ENCODE measurements at places on chromosomes 2 and 18.

DNA sequence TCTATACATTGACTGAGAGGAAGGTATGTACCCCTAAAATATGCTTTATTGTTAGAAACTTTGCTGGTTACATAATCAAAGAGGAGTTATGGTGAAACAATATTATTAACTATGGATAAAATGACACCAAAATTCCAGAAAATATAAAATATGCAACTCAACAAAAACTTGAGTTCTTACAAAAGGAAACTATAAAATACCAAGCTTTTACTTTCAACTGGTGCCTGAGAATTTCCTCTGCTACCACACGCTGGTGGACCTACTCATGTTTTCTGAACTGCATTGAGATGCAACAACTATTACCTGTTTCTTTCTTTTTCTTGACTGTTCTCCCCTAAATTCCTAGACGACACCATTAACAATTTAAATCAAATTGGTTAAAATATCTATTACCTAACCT, 8.2 kb upstream of the NFE2L2 start:
- DNase-seq = no peak

GRCh38 chr2:240121675-240122074, 14.4 kb downstream of the COPS9 start:
- DNase-seq = no peak

GRCh38 chr2:219123356-219124135, 37.1 kb downstream of the NHEJ1 start:
- no peak for DNase-seq

DNA sequence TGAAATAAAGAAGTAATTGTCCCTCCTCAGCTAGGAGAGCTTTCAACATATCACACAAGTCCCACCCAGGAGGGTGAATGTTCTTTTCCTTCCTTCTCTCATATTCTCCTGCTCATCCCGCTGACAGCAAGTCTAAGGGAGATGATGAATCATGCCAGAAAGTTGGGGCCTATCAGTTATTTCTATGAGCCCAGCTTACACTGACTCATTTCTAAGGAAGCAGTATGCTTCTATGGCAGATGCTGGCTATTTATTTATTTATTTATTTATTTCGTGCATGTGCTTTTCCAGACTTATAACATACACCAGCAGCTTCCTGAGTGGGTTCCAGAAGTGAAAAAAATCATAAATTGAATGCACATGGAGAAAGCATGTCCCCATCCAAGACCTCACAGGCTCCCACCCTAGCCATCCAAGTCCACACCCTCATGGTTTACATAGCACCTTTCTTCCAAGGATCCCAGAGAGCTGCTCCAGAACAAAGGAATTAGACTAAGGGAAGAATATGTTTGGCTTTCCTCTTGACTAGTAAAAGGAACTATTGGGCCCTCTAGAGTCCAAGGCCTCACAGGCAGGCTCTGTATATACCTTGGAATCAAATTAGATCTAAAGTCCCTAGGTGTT, 1074.2 kb upstream of the ZEB2 start:
- DNase-seq = peak; percentile 91

DNA sequence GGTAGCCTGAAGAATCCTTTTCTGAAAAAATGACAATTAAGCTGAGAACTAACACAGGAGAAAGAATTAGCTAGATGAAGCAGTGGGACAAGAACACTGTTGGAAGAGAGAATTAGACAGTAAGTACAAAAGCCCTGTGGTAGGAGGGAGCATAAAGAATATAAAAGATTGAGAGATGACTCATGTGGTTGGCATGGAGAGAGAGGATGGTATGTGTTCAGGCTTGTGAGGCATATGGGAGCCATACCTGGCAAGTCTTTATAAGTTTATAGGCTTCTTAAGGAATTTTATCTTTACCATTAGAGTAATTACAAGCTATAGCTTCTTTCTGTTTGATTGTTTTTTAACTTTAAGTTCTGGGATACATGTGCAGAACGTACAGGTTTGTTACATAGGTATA, 325.0 kb downstream of the ARL6IP6 start:
- DNase-seq = peak; percentile 24

- DNase-seq = no peak
Observed at GRCh38 chr2:164568317-164568716, 53.0 kb downstream of the GRB14 start.

DNA sequence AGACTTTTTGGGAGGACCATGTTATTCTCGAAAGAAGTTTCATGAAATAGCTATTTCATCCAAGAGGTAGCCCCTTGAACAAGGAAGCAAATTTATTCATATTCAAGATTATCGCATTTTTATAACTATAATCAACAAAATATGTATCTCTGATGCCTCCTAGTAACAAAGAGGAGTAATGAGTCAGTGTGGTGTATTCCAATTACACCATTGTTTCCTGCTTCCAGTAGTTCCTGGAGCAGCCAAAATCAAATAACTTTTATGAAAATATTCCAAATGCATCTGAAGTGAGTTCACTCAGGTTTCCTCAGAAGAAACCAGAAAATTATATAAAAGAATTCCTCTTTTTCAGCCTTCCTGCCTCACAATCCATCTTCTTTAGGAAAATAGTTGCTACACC, 43.0 kb downstream of the ANKRD36B start:
- DNase-seq = no peak

- no peak for DNase-seq
Observed at GRCh38 chr2:131724019-131724418, 196.3 kb downstream of the CCDC74A start.

GRCh38 chr2:28055325-28055970, 164.9 kb downstream of the BABAM2 start:
- DNase-seq = peak; percentile 37

- peak; percentile 99 for DNase-seq
Observed at GRCh38 chr2:42835577-42836371, 43.4 kb upstream of the HAAO start.

- DNase-seq = no peak
Observed at GRCh38 chr2:23036629-23037028, 348.4 kb upstream of the KLHL29 start.

DNA sequence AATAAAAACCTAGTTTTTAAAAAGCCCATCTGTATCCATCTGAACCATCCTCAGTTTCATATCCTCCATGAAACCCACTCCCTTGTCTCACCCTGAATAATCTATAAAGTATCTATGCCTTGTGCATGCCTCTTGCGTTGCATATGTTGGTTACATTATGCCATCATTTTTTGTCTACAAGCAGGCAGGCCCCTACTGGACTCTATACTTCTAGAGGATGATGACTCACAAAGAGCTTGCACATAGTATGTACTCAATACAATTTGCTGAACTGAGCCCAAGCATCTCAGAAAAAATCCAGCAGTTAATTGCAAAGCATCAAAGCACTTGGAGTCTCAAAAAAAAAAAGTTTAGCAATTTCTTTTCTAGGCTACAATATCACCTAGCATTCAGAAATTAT, 95.6 kb downstream of the DYM start:
- DNase-seq = no peak

DNA sequence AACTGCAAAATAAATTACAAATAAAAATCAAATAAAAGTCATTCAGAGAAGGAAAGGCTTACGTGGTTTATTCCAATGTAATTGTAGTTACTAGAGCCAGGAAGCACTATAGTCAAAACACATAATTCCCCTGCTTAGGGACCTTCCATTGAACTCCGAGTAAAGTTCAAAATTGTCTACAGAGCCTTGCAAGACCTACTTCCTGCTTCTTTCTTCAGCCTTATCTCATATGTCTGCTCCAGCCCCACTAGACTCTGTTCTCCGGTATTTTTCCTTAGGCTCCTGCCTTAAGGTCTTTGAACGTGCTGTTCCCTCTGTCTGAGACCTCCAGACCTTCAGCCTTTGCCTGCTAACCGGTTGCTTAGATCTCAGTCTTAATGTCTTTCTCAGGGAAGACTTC, 104.3 kb downstream of the ARL6IP6 start:
- DNase-seq = no peak

DNA sequence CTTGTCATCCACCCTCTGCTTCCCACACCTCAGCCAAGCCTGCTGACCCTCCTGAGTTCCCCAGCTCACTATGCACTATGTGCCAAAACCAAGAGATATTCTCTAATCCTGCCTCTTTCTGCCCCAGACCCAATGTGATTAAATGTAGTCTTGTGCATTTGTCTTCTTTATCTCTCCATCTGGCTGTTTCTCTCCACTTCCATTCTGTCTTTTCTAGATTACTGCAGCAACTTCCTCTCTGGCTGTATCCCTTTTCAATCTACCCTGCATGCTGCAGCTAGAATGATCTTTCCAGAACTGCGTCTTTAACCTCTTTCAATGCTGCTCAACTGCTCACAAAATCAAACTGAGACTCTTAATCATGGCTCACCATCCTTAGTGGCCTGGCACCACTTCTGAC, 164.1 kb downstream of the GALNT14 start:
- DNase-seq = no peak

DNA sequence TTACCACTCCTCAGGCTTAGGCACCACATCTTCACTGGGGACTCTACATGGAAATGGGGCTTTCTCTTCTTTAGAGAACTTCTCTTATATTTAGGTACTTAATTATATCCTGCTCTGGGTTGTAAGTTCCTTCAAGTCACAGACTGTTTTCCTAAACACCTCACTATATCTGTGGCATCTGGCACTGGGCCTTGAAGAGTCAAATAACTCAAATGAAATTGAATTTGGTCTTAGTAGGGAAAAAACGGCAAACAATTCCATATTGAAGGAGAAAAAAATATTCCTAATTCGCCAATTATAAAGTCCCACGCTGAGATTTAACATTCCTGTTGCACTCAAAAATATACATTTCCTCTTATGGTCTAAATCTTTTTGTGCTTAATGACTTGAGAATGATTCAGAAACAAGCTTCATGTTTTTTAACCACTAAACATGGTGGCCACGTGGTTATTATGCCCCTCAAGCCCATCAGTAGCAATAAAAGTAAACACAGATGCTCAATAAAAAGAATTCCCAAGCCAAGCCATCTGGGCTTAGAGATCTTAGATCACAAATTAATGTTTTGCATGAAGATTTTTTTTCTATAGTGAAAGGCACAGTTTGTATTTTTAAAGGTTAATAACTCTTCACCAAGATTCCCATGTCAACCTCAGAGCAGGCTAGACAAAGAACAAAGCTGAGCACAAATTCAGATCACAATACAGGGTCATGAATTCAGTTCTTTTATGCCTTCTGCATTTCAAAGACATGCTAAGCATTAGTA, 105.5 kb upstream of the SYT4 start:
- DNase-seq = no peak

GRCh38 chr2:30705056-30705455, 102.2 kb downstream of the CAPN13 start:
- DNase-seq = no peak

- no peak for DNase-seq
Observed at GRCh38 chr2:43531251-43531650, 64.6 kb downstream of the THADA start.

DNA sequence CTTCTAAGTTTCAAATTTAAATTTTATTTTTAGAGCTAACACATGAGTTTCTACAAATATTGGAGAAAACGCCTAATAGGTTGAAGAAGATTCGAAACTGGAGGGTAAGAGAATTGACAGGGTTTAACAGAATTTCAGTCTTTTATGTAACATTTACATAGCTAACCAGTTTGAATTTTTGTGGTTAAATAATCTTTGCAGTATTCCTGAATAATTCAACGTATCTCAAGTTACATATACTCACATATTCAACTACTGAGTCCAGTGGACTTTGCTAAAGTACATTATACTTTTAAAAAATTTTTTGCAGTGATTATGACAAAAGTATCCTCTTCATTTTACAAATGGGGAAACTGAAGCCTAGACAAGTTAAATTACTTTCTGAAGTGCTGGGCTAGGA, 34.0 kb downstream of the CCNT2 start:
- DNase-seq = no peak

DNA sequence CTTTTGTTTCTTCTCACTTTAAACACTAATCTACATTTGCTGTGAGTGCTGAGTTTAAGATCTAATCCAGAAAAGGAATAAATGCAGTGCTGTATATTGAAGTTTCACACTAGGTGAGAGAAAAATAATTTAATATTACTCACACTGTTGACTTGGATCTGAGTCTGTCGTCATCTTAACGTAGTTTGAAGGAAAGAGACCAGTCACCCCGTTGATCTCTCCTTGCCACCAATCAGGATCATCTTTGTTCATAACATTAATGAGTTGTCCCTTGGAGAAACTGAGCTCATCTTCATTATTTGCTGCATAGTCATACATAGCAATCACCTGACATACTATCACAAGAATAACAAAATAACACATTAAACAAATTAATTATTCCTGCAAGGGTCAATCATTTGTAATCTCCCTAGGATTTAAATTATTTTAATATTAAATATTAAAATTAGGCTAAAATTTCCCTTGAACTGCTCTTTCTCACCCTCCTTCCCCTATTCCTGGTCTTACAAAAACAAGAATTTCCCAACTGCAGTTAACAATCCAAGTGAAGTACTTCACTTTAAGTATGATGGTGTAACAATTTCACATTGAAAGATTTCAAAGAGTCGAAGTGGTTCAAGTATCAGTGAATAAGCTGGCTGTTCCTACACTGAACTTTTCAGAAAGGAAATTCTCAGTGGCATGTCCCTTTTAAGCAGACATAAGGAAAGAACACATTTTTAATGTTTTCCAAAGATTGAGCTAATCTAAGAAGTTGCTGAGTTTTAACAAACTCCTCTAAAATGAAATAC, 71.3 kb downstream of the FAM228A start:
- no peak for DNase-seq

DNA sequence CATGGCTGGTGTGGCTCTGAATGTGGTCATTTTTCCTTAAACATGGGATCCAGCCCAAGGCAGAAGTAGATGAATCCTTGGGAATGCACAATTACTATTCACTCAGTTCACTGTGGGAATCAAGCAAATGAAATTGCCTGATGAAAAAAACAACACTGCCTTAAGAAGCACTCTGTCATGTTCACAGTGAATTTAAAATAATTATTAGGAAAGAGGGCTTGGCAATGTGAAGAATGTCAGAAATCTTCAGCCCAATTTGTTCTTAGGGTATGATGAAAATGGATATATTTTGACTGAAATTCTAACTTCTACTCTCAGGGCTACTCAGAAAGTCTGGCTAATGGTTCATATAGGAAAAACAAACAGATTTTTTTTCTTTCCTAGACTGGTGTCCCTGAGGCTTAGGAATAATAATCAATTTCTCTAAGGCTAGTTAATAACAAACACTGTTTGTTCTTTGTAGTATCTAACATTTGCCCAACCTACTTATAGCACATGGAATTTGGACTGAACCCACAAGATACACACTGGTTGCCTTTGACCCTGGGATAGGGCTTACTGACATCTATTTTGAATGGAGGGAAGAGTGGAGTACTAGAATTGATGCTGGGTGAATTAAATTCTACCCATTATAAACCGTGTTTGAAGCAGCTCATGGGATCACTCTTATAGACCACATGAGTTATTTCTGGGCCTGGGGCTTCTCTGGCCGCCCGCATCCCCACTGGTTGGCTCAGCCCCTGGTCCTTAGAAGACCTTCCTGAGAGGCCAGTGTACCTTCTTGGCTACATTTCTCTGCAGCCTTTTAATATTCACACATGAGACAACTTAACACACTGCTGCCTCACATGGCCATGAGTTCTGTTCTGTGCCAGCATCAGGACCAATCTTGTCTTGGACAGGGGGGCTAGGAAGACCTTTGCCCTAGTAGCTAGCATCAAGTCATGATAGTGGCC, 8.3 kb upstream of the MRPL33 start:
- DNase-seq = no peak

- peak; percentile 20 for DNase-seq
Observed at GRCh38 chr2:196113061-196113974, 44.7 kb upstream of the DNAH7 start.

Data from NCI-H226 (cell line).